ENCODE measurements at places on chromosomes 4 and X.

GRCh38 chr4:85953651-85954018 lies 406.2 kb downstream of the MAPK10 start:
- DNase-seq: no peak

GRCh38 chr4:20017777-20018115 lies 234.0 kb upstream of the SLIT2 start:
- DNase-seq: no peak

DNA sequence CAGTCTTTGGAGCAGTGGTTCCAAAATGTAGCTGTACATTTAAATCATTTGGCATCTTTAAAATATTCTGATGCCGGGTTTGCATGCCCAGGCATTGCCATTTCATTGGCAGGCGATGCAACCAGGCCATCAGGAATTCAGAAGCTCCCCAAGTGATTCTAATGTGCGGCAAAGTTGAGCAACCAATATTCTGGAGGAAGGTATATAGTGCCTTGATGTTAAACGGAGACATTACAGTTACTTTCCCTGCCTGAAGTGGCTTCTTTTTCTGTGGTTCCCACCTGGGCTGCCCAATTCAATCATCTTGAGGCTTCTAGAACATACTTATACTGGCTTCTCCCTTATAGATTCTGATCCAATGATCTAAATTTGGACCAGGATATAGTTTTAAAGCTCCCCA lies 68.7 kb upstream of the PGM2 start:
- no peak for DNase-seq

DNA sequence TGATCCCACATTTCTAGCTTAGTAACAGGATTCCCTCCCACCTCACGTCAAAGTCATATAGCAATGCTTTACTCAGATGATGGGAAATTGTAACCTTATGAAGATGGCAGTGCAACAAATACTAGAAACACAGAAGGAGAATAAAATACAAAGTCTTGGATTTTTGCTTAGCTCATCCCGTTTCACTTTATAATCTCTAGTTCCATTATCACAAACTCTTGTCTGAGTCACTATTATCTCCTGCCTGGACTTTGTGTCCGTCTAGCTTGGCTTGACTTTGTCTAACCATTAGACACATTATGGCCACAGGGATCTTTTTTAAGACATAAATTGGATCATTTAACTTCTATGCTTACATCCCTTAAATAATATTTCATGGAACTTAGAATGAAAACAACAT lies 127.1 kb upstream of the GABRG1 start:
- no peak for DNase-seq

DNA sequence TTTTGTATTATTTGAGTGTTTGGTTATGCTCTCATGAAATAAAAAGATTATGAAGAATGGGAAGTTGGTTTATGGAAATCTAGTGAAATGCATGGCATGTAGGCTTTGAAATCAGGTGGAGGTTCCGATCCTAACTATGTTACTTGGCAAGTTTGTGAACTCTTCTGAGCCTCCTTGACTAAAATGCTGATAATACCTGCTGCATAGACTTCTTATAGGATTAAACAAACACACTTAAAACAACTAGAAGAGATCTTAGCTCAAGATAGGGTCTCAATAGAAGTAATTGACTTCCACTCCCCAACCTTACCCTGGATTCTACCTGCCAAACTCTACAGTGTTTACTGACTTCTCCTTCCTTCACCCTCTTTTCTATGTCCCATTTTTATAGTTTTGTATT lies 22.2 kb upstream of the TLR2 start:
- no peak for DNase-seq

DNA sequence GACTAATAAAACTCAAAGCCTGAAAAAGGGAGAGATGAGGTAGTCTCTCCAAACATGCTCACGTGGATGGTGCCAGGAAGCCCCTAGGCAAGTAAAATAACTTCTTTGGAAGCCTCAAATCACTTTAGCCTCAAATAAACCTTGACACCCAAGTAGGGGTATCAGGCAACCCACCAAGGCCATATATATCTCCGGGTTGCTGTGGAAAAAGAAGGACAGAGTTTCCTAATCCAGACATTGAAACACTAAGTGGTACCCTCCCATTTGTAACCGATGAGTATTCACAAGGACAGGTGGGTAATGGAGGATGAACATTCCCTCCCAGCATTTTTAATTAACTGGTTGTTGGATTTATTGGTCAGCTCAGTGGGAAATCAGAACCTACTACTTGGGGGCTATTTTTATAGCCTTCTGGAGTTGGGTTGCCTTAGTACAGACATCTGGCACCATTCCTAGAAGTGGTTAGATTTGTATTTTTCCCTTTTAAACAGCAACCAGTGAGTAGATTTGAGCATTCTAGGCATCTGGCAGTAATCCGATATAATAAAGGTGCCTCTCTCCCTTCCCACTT lies 87.7 kb downstream of the GPC3 start:
- DNase-seq: no peak

DNA sequence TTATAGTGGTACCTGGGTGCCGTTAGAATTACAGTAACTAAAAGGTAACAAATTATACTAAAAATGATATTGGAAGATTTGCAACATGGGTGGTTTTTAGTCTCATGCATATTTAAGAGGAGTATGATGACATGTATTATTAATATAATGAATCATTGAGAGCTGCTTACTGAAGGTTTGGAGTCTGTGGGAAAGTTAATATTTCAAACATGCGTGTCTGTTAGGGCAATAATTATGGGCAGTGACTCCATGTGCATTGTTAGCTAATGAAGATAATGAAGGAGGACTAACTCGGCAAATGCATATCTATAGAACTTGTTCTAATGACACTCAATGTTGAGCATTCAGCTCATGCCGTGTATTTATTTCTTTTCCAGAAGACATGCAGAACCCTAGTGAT lies 47.1 kb downstream of the MTHFD2L start:
- DNase-seq: no peak

GRCh38 chrX:2732649-2733048 lies 19.2 kb upstream of the XG start:
- DNase-seq: no peak

DNA sequence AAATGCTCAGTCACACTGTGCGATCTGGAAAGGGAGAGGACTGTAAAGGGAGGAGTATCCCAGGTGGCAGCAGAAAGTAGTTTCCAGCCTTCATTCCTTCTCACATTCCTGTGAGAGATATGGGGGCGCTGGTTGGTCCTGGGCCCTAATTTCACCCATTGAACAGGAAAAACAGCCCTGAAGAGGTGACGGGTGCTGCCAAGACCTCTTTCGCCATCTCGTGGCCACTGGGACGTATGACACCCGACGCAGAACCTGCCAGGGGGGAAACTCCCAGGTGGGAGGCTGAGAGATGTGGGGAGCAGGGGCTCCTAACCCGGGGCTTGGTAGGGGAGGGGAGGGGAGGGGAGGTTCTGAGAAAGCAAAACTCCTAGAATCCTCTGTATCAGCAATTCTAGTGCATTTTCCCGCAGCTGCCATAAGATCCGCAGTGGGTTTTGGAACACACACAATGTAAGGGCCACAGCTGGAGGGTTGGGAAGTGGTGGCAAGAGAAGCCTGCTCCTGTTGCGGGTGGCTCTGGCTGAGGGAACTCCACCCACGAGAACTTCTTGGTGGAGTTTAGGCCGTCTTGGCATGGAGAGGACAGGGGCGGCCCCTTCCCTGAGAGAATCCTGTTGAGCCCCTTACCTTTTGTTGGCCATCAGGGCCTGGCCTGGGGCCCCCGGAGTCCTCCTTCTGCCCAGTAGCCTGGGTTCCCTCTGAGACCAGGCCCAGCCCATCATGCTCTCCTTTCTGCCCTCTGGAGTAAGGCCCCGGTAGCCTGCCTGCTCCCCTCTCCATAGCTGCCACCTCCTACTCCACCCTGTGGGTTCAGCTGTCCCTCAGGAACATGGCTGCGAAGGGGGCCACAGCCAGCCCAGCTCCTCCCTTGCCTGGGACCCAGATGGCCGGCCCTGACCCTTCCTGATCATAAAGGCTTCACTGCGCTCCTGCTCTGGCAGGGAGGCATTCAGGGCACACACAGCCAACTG lies 134.1 kb downstream of the OR13H1 start:
- peak; percentile 0 for DNase-seq

DNA sequence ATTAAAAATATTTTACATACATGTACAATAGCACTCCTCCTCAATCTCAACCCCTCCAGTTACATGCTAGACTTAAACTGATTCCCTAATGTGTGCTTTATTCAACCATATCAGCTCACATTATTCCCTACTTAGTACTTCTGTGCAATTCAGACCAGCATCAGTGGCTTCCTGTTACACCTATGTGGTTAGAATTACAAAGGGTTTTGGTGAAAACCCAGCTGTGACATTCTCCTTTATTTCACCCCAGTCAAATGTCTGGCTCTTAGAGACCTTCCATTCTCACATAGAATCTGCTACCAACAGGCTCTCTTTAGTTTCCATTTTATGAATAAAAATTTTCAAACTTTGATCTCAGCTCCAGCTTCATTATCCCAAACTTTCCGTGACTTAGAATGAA lies 85.2 kb upstream of the SLC7A11 start:
- no peak for DNase-seq

GRCh38 chr4:90958256-90958895 lies 831.2 kb downstream of the CCSER1 start:
- no peak for DNase-seq

GRCh38 chr4:110898290-110898689 lies 275.4 kb upstream of the PITX2 start:
- no peak for DNase-seq
